ENCODE measurements at places on chromosomes 4 and X.

GRCh38 chr4:54227256-54228055 lies 1.6 kb upstream of the PDGFRA start:
- no peak for DNase-seq

- no peak for DNase-seq
Measured at GRCh38 chrX:123720486-123720885, 12.4 kb downstream of the THOC2 start.

- no peak for DNase-seq
Measured at GRCh38 chr4:8762951-8763735, 108.5 kb downstream of the HMX1 start.

DNA sequence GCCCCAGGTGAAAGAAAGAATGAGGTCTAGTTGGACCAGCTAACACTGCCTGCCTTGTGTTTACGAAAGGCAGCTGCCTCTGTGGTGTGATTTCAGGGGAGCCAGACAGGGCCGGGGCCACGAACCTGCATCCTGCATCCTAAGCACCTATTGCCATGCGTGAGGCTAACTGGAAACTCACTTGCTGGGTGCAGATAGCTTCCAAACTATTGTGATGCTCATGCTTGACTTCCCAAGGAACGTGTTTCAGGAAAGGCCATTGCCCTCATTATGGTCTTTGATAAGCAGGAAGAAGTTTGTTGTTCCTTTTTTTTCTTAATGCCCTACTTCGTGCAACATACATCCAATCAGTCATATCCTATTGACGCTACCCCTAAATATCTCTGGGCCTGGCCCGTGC lies 2.3 kb upstream of the IRF2 start:
- no peak for DNase-seq

DNA sequence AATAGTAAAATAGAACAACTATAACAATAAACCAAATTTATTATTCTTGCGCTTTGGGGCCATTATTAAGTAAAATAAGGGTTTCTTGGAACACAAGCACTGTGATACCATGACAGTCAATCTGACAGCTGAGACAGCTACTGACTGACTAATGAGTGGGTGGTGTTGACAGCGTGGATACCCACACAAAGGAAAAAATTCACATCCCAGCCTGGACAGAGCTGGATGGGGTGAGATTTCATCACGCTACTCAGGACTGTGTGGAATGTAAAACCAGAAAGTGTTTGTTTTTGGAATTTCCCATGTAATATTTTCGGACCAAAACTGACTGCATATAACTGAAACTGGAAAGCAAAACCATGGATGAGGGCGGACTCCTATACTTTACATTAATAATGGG lies 48.8 kb downstream of the IGFBP7 start:
- DNase-seq, result no peak

- DNase-seq, result no peak
Measured at GRCh38 chr4:184790826-184791225, 34.9 kb downstream of the ACSL1 start.

- no peak for DNase-seq
Measured at GRCh38 chr4:106909486-106910188, 126.5 kb downstream of the DKK2 start.

- DNase-seq, result no peak
Measured at GRCh38 chr4:113336556-113336955, 287.1 kb downstream of the ANK2 start.

- no peak for DNase-seq
Measured at GRCh38 chr4:184232202-184232601, 14.5 kb upstream of the ENPP6 start.

DNA sequence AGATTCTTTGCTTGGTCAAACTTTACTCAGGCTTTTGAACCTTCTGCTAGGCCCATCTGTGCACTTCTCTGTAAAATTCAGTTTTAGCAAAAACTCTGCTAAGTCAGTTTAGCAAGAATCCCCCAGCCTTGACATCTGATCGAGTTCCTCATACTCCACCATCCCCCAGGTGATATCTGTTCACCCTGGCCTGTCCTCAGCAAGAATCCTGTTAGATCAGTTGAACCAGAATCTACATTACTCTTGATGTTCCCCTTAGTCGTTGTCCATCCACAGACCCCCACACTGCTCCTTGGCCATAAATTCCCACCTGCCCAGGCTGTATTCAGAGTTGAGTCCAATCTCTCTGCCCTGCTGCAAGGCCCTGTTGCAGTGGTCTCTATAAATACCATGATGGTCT lies 162.6 kb downstream of the ZNF674 start:
- DNase-seq, result no peak

DNA sequence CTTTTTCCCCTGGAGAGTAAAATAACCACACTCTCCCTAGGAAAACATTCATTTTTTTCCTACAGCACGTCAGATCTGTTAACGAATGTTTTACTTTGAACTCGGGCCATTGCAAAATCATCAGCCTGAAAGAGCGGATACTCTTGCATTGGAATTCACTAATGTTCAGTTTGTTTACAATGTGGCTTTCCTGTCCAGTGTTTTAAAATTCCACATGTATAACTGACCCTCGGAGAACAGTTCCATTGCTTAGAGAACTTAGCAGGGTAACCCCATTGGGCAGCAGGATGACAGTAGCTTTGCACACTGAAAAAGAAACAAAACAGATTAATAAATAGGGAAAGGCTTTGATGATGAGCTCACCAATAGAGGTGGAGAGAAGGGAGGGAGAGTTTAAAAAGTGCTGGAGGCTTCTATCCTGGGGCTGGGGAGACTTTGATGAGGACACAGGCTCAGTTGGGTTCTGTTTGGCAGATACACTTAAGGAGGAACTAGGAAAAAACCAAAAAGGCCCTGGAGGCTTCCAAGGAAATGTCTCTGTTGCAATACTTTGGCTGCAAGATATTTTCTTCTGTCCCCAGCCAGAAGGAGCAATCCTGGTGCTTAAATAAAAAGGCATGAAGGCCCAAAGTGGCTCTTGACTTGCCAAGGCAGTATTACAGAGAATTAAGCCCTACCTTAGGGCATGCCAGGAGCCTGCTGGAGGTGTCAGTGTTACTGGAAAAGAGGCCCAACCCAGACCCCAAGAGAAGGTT lies 143.1 kb downstream of the ARSF start:
- no peak for DNase-seq

GRCh38 chrX:106397788-106398538 lies 213.8 kb upstream of the RADX start:
- DNase-seq, result no peak

GRCh38 chr4:140302151-140302859 lies 71.1 kb upstream of the SCOC start:
- no peak for DNase-seq
